ENCODE measurements at places on chromosomes 3 and 15.

- DNase-seq = no peak
These were observed 12.1 kb downstream of the TBC1D2B start for GRCh38 chr15:78065284-78065872.

- no peak for DNase-seq
These were observed 37.9 kb downstream of the PSTPIP1 start for GRCh38 chr15:77032647-77033416.

DNA sequence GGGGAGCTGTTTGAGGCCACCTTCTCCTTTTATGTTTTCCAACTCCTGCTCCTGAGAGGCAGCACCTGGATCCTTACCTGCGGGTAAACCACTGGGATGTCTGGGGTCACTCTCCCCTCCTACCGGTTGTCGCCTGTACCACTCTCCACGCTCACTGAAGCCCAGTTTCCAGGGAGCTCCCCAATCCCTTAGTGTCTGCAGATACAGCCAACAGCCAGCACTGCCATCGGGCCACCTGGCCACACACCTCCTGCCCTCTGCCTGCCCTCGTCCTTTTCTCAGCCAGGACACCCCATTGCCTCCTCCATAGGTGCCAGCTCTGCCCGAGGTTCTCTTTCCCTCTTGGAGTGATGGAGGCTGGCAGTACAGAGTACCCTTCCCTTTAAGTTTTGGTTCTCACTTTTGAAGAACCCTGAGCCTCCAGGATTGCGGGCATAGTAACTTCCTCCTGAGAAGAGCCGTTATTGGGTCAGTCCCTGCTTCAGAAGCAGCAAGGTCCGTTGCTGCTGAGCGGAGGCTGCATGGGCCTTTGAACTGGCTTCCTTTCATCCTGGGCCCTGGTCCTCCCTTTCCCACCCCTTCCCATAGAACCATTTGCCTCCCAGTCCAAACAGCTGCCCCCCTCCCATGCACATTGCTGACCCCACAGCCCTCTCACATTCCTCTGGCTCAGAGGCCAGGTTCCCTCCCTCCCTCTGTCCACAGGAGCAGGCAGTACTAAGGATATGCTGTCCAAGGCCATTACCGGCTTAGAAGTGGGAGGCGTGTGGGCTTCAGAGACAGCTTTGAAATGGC lies 30.9 kb downstream of the ARNT2 start:
- no peak for DNase-seq

GRCh38 chr3:159453945-159454344 lies 534.7 kb upstream of the IL12A start:
- DNase-seq = no peak

DNA sequence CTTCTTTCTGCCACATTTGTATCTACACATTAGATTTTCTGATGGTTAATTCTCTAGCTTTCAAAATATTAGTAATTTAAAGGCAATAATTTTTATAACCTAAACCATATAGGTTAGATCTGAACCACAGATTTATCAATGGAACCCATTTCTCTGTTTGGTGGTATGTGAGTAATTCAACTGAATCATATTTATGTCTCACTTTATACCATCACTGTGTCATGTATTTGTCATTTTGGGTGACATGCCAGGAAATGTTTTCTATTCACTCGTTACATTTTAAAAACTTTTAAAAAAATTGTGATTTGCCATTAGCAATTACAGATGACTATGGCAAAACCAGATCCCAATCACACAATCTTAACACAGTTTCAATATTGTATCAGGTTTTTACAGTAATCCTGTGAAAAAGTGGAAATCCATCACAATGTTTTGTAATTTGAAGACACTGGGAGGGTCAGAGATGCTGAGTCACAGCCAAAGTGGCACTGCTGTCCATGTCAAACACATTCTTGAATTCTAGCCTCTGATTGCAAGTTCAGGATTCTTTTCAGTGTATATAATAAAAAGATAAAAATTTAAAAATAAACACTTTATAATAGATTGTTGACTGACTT lies 356.0 kb upstream of the RBMS3 start:
- DNase-seq = no peak

DNA sequence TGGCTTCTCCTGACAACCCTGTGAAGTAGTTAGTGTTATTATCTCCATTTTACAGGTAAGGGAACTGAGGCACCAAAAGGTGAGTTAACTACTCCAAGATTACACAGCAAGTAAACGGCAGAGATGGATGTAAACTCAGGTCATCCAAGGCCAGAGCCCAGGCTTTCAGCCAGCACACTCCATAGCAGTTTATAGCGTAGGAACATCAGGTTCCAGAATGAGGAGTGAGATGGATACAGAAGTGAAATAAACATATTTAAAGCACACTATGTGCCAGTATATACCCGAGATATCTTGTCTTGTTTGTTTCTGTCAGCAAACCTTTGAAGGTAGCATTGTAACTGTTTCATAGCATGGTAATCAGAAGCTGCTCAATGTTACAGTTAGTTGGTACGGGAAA lies 279.0 kb downstream of the OXSM start:
- no peak for DNase-seq

DNA sequence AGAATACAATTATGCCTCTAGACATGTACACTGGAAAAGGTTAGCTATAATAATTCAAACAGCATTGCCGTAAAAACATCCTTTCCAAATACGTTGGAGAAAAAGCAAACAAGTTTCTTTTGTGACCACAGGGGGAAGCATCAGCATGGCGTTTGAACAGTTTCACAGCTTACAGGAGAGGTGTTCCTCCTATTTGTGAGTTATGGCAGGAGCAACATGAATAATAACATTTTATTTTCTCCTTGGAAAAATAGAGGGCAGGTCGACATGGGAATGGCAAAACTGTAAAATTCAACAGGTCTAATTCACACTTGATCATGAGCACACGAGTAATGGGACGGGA lies 39.7 kb upstream of the GADL1 start:
- no peak for DNase-seq

DNA sequence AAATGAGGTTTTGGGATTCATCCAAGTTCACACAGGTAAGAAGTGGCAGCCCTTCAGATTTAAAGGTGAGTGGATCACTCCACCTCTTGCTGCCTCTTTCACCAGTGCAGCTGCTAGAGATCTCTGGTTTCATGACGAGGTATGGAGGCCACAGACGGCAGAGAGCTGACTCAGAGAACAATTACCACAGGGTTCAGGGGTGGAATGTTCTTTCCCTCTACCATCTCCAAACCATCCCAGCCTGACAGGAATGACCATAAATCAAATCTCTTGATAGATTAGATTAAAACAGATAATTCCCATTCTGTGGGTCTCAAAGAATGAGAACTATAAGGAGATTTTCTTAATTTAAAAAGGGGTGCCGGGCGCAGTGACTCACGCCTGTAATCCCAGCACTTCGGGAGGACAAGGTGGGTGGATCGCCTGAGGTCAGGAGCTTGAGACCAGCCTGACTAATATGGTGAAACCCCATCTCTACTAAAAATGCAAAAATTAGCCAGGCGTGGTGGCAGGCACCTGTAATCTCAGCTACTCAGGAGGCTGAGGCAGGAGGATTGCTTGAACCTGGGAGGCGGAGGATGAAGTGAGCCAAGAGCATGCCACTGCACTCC lies 174.2 kb upstream of the ATP11B start:
- DNase-seq = no peak
